Hepatocyte (in vitro differentiated cells): ENCODE measurements at places on chromosomes 11 and 22. TPM values are rescaled to one million over a fixed set of nuclear protein-coding genes. Genes with fewer than 3 reads are reported as not detected.

DNA sequence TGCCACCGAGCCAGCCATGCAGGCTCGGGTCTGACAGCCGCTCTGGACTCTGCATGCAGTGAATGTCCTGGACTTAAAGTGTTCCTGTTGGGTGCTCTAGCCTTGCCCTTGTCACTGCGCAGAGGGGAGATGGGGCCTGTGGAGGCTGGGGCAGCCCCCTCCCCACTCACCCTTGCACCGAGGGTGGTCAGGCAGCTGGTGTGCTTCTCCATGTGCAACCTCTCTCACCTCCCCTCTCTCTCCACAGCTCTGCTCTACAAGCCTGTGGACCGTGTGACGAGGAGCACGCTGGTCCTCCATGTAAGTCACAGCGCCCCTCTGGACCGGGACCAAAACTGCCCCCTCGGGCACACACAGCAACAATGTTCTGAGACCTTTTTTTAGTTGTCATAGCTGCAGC lies 92.5 kb downstream of the BCR start:
- H3K4me1 ChIP-seq = no peaks in the 10 kb centered on the region
- H3K4me3 ChIP-seq = no peak overlapping the region
- H3K27me3 ChIP-seq = no peaks in the 10 kb centered on the region
- H3K27ac ChIP-seq = no peak overlapping the region

DNA sequence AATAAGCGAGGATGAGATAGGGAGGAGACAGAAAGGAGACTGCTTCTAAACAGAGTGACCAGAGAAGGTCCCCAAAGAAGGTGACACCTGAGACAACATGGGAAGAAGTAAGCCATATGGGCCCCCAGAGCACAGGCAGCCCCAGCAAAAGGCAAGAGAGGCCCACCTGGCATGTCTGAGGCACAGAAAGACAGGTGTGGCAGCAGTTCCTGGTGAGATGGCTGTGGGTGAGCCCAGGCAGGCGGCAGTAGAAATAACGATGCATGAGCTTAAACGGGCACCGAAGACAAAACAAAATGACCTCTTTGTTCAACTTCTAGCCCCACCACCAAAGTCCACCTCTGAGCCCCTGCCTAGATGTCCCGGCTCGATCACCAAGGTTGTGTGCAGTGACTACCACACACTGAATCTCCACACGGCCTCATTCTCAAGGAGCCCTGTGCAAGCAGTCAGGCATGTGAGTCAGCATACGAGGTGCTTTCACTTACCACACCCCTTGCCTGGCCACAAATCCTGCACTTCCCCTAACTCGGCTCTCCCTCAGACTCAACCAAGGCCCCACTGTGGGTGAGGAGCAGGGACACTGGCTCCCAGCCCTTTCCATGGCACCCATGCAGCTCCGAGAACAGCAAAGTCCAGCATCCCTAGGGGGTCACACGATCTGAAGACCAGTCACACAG lies 77.6 kb downstream of the PACSIN2 start:
- H3K36me3 ChIP-seq = no peaks in the 10 kb centered on the region
- no peak overlapping the region for H3K4me3 ChIP-seq
- peaks cover 60% of the 10 kb centered on the region for H3K4me1 ChIP-seq
- peak overlapping the region; percentile 88 for H3K27ac ChIP-seq
- peak; percentile 79 for DNase-seq

GRCh38 chr11:69839516-69839915 lies 20.3 kb upstream of the FGF3 start:
- H3K4me1 ChIP-seq = no peaks in the 10 kb centered on the region
- H3K27ac ChIP-seq = no peak overlapping the region
- H3K27me3 ChIP-seq = no peaks in the 10 kb centered on the region
- no peak for DNase-seq

- no peaks in the 10 kb centered on the region for H3K27me3 ChIP-seq
- no peak overlapping the region for H3K27ac ChIP-seq
- no peaks in the 10 kb centered on the region for H3K4me1 ChIP-seq
Observed at GRCh38 chr11:66987158-66987620, 12.1 kb downstream of the C11orf86 start.

- H3K4me1 ChIP-seq = no peaks in the 10 kb centered on the region
- no peak overlapping the region for H3K4me3 ChIP-seq
- H3K27me3 ChIP-seq = peaks cover 4% of the 10 kb centered on the region
- H3K27ac ChIP-seq = no peak overlapping the region
- DNase-seq = no peak
- no peaks in the 10 kb centered on the region for H3K36me3 ChIP-seq
Observed at GRCh38 chr11:44344921-44345320, 35.0 kb upstream of the ALX4 start.

XBP1 gene
- total RNA-seq = 376 and 397 TPM in 2 replicates

TMEM86A gene
- 1.7 and 2.3 TPM in 2 replicates for total RNA-seq

SLC6A5 gene
- 0.03 TPM in 1 of 2 replicates, not detected in the other for total RNA-seq

TYR gene
- total RNA-seq = not detected in 2 replicates

LDHA gene
- total RNA-seq = 380 and 421 TPM in 2 replicates
